Large intestine (tissue), 12 donors: ENCODE measurements at places on chromosomes 7 and 10. TPM values are rescaled to one million over a fixed set of nuclear protein-coding genes. Genes with fewer than 3 reads are reported as not detected.
A peak's percentile ranks its signal among the peaks of the same experiment; 100 is the strongest.

DNA sequence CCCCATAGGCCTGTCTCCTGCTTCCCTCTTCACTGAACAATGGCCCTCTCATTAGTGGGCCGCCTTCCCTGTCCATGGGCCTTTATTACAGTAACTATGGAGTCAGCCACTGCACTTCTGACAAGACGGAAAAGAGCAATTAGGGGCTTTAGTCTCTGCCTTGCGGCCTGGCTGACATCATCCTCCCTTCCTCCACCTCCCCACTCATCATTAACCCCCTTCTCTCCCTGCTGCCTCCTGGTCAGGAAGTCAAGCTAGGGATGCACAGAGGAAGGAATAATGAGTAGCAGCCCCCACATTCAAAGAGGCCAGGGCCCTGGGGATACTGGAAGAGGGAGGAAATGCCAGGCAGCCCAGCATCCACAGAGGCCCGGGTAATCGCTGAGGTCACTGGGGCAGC is 101.6 kb upstream of the PLXNA4 start:
- H3K4me3 ChIP-seq: no peak overlapping the region
- H3K36me3 ChIP-seq: no peaks in the 10 kb centered on the region
- peaks cover 9% of the 10 kb centered on the region for H3K4me1 ChIP-seq
- no peaks in the 10 kb centered on the region for H3K27me3 ChIP-seq
- no peak for DNase-seq
- H3K27ac ChIP-seq: no peak overlapping the region

DNA sequence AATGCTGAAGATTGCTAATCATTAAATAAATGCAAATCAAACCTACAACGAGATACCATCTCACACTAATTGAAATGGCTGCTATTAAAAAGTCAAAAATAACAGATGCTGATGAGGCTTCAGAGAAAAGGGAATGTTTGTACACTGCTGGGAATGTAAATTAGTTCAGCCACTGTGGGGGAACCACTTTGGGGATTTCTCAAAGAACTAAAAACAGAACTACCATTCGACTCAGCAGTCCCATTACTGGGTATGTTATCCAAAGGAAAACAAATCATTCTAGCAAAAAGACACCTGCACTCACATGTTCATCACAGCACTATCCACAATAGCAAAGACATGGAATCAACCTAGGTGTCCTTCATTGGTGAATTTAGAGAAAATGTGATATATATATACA is 379.0 kb upstream of the CNTNAP2 start:
- H3K36me3 ChIP-seq: no peaks in the 10 kb centered on the region
- no peak overlapping the region for H3K27ac ChIP-seq
- DNase-seq: no peak
- no peak overlapping the region for H3K4me3 ChIP-seq
- no peaks in the 10 kb centered on the region for H3K4me1 ChIP-seq
- H3K27me3 ChIP-seq: no peaks in the 10 kb centered on the region

GRCh38 chr7:1758028-1758858 is 88.2 kb downstream of the ELFN1 start:
- no peaks in the 10 kb centered on the region for H3K4me1 ChIP-seq
- no peaks in the 10 kb centered on the region for H3K36me3 ChIP-seq
- H3K27me3 ChIP-seq: peaks cover 7% of the 10 kb centered on the region
- DNase-seq: peak; percentile 16
- no peak overlapping the region for H3K27ac ChIP-seq

- H3K4me3 ChIP-seq: peak overlapping the region; percentile 61
- H3K27me3 ChIP-seq: no peaks in the 10 kb centered on the region
- peaks cover 15% of the 10 kb centered on the region for H3K36me3 ChIP-seq
- peaks cover 39% of the 10 kb centered on the region for H3K4me1 ChIP-seq
Observed at GRCh38 chr10:73875139-73875475, 752 bp upstream of the CAMK2G start.

DNA sequence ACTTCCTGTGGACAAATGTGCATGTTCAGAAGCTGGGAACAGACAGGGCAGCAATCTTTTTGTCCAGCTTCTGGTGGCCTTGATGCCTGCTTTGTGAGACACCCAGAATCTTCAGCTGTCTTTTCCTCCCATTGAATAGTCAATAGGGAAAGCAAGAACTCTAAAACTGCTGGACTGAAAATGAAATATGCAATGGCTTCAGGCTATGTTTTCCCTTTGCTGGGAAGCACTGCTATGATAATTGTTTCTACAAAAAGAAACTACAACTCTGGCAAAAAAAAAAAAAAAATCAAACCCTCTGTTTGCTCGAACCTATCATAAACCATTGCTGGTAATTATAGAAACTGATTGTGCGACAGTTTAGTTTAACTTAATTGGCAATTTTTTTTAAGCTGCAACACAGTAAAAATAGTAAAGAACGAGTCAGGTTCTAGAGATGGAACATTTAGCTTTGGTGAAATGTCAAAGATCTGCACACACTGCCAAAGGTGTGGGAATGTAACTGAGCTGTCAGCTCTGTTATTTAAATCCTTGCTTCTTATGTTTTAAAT is 79.1 kb upstream of the NEUROD6 start:
- H3K27me3 ChIP-seq: no peaks in the 10 kb centered on the region
- no peaks in the 10 kb centered on the region for H3K36me3 ChIP-seq
- H3K4me3 ChIP-seq: no peak overlapping the region
- H3K4me1 ChIP-seq: no peaks in the 10 kb centered on the region

DNA sequence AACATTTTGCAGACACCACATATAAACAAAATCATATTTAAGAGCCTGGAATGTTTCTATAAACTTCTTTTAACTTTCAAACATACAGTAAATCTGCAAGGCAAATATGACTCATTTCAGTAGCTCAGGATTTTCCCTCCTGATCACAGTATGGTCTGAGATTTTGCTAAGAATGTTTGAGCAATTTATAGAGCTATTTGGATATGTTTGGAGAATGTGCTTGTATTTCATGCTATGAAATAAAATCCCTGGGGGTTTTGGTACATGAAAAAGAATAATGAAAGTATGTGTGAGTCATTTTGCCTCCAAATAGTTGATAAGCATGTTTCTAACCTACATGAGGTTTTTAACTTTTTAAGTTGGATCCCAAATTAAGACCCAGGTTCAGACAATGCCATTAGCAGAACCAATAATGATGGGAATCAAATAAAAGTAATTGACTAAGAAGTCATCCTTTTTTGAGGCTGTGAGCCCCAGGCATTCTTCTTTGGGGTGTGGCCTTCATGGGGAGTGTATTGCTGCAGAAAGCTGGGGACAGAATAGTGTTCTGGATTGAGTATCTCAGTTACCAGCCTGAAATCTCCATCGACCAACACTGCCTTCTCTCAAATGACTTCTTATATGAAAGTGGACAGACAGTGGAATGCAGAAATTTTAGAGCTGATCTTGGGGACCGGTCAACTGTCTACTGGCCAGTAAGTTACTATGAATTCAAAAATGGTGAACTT is 66.1 kb upstream of the AGBL3 start:
- DNase-seq: no peak
- peaks cover 3% of the 10 kb centered on the region for H3K36me3 ChIP-seq
- no peak overlapping the region for H3K4me3 ChIP-seq
- no peak overlapping the region for H3K27ac ChIP-seq
- H3K4me1 ChIP-seq: no peaks in the 10 kb centered on the region

- no peak overlapping the region for H3K4me3 ChIP-seq
- H3K36me3 ChIP-seq: no peaks in the 10 kb centered on the region
- peak; percentile 76 for DNase-seq
- peaks cover 14% of the 10 kb centered on the region for H3K4me1 ChIP-seq
Observed at GRCh38 chr10:91198781-91199180, 21.7 kb upstream of the PCGF5 start.

GRCh38 chr7:85521108-85521694 is 334.3 kb upstream of the SEMA3D start:
- no peak overlapping the region for H3K4me3 ChIP-seq
- H3K4me1 ChIP-seq: no peaks in the 10 kb centered on the region
- DNase-seq: no peak
- no peaks in the 10 kb centered on the region for H3K27me3 ChIP-seq
- H3K27ac ChIP-seq: no peak overlapping the region
- no peaks in the 10 kb centered on the region for H3K36me3 ChIP-seq

DNA sequence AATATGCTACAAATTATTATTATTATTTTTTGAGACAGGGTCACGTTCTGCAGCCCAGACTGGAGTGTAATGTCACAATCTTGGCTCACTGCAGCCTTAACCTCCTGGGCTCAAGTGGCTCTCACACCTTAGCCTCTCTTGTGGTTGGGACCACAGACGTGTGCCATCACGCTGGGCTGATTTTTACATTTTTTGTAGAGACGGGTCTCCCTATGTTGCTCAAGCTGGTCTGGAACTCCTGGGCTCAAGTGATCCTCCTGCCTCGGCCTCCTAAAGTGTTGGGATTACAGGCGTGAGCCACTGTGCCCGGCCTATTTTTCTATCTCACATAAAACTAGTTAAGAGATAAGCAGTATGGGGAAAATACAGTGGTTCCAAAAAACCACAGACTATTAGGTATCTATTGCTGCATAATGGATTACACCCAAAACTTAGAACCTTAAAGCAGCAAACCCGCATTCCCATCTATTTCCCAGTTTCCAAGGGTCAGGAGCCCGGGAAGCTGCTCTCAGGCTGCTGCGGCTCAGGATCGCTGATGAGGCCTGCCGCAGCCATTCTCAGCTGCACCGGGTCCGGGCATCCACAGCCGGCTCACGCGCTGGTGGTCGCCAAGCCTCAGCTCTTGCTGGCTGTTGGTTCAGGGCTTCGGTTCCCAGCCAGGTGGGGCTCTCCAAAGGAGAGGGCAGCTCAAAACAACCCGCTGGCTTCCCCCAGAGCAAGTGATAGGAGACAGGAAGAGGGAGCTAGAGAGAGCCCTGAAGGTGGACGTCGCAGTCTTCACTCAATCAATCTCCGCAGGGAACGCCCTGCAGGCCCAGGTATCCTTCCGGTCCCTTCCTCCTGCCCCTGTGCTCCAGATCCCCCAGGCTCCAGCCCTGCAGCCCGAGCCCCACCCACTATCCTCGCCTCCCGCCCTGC is 128.2 kb downstream of the UBE2H start:
- H3K27me3 ChIP-seq: no peaks in the 10 kb centered on the region
- peak; percentile 47 for DNase-seq
- peak overlapping the region; percentile 65 for H3K4me3 ChIP-seq
- H3K4me1 ChIP-seq: peaks cover 5% of the 10 kb centered on the region

DNA sequence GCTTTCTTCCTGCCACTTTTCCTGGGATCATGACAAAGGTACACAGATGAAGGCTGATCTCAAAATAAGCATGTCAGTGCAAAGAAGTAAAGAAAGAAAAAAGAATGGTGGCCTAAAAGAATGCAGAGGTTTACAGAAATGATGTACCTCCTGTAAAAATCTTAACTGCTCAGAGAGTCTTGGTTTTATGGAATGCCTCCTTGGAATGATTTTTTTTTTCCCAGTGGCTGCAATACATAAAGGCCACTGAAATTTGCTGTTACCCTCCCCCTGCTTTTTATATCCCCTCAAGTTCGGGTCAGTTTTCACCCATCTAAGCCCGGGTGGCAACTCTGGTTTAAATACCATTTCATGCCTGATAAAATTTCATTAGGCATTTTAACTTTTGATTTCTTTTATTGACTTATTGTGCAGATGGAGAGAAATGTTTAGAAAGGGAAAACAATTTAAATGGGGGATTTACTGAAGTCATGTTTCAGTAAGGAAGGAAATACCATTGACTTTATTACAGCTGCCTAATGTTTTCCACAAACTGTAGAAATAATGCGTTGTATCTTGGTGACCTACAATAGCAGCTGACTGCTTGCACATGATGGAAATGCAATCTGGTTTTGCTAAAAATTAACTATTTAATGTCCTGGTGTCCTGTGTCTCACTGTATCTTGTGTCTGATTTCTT is 102.5 kb downstream of the SAMD9 start:
- DNase-seq: peak; percentile 28
- H3K4me1 ChIP-seq: peaks cover 16% of the 10 kb centered on the region
- H3K27ac ChIP-seq: peak overlapping the region; percentile 13
- H3K4me3 ChIP-seq: no peak overlapping the region

DNA sequence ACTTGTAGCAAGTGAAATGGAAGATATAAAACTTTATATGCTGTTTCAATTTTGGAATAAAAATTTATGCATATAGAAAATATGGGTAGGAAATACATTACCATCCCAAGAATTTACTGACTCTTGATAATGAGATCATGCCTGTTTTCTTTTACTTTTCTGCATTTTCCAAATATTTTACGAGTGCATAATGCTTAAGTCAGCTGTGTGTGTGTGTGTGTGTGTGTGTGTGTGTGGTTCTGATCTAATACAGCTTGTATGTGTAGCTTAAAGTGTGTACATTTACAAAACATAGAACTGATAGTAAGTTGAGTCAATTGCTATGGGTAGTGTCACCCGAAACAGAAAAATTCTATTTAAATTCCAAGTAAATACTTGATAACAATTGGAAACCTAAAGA is 315.9 kb upstream of the LRRN3 start:
- no peaks in the 10 kb centered on the region for H3K36me3 ChIP-seq
- H3K27ac ChIP-seq: no peak overlapping the region
- no peaks in the 10 kb centered on the region for H3K4me1 ChIP-seq
- no peak overlapping the region for H3K4me3 ChIP-seq

GRCh38 chr10:72322280-72323058 is 32.2 kb downstream of the DNAJB12 start:
- no peak overlapping the region for H3K4me3 ChIP-seq
- H3K4me1 ChIP-seq: peaks cover 35% of the 10 kb centered on the region
- no peaks in the 10 kb centered on the region for H3K36me3 ChIP-seq
- DNase-seq: no peak

- peak; percentile 35 for DNase-seq
- no peak within 1 kb of the TSS for H3K27ac ChIP-seq
- H3K36me3 ChIP-seq: no peaks in the 10 kb centered on the region
- peaks cover 22% of the 10 kb centered on the region for H3K27me3 ChIP-seq
- peaks cover 2% of the 10 kb centered on the region for H3K4me1 ChIP-seq
Observed at GRCh38 chr7:12570534-12571461, at the start of gene SCIN. TSS of gene SCIN (plus strand) at chr7:12570720. CDS start at chr7:12570787, 67 bp downstream.

VWDE gene
- polyA plus RNA-seq: 0.66 TPM

PSD gene
- polyA plus RNA-seq: 62.0 TPM

SLC29A3 gene
- polyA plus RNA-seq: 16.2 TPM
